ENCODE measurements at places on chromosomes 5 and 9.

GRCh38 chr9:85978496-85978895 is 37.5 kb downstream of the NAA35 start:
- DNase-seq, result no peak

- no peak for DNase-seq
Measured at GRCh38 chr5:122156724-122157325, 27.5 kb downstream of the ZNF474 start.

DNA sequence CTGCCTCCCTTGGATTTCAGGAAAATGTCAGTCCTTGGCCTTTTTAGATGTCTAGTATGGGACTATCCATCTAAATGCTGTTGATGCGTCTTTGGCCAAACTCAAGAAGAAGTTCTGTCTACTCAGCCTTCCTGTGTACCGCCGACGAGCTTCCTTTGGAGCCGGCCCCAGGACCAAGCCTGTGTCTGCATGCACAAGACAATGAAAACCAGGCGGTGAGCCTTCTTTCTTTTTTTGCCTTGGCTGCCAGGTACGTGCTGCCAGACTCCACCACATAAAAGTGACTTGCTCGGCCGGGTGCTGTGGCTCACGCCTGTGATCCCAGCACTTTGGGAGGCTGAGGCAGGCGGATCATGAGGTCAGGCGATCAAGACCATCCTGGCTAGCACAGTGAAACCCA is 6.0 kb upstream of the NEURL1B start:
- DNase-seq, result no peak

DNA sequence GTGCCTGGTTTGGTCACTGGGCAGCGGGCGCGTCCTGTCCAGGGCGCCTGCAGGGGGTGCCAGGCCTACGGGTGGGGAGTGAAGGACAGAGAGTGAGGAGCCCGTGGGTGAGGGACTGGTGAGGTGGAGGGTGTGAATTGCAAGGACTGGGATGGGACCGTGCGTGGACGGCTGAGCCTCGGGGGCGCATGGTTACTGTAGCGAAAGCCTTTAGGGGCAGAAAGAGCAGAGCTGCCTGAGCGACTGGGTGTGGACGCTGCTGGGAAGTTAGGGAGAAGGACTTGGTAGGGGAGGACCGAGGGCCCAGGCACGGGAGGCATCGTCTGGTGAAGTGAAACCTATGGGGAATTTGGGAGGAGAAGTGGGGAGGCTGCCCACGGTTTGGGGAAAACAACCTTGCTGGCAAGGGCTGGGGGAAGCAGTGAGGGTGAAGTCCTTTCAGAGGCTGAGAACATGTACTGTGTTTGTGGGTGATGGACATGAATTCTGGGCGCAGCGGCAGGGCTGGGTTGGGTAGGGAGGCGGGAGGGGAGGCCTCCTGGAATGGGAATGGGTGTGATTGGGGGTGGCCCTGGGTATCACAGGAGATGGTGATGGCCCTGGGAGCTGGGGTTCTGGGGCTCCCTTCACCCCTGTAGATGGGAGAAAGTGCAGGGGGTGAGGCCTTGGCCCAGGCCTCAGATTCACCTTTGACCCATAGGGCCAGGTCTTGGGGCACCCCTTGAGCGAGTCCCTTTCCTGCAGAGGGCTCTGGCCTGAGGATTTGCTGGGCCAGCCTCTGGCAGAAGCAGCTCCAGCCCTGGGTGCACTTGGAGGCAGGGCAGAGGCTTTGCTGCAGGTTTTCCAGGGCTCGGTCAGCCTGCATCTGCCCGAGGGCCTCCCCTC is 1.7 kb upstream of the TOR4A start:
- peak; percentile 61 for DNase-seq

- peak; percentile 46 for DNase-seq
Measured at GRCh38 chr9:95018099-95018936, 291.8 kb downstream of the AOPEP start.

DNA sequence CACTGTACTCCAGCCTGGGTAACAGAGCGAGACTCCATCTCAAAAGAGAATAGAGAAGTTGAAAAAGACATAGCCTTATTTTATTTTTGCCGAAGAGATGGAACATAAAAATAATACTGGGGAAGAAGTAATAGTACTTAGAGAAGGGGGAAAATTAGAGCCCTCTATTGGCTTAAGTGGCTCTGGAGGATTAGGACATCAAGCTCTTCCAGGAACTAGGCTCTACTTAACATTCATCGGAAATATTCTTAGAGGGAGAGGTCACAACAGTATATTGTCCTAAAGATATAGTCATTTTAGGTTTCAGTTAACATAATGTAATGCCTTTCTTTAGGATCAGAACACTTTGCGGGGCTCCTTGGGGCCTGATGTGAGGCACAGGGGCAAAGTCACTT is 86.0 kb upstream of the PLPP1 start:
- no peak for DNase-seq

DNA sequence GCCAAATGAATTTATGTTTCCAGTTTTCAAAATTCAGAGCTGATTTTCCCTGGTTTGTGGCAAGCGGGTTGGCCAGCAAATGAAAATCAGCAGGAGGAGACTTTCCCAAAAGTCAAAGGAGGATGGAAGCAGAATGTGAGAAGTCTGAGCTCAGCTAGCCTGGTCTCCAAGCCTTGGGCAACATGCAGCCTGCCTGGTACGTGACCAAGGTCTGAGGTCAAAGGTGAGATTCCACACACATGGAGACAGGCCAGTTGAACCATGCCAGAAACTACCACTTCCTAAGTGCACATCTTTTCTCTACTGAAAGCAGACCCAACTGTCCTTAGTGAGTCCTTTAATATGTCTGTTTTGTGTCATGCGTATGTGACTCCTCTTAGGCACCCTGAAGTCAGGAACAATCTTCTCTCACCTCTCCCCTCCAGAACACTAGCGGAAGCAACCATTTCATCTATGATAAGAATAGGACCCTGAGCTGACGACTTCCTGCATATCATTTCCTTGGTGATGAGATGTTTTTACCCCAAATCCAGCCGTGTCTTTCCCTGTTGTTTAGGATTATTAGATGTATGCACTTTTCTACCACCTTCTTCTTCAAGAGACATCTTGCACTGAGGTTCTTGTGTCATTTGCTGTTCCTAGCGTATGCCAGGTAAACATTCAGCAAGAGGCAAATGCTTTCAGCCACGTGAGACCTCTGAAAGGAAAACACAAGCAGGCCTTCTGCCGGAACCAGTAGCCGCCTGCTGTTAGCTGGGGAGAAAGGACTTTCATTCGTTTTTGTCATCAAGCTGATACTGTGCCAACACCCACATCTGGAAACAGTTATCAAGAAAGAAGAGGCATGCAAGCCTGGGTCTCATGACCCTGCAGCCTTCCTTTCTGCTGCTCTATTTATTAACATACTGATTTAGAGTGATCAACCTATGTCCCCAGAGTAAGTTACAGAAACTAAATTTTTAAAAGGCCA is 9.7 kb upstream of the TGFBI start:
- no peak for DNase-seq

DNA sequence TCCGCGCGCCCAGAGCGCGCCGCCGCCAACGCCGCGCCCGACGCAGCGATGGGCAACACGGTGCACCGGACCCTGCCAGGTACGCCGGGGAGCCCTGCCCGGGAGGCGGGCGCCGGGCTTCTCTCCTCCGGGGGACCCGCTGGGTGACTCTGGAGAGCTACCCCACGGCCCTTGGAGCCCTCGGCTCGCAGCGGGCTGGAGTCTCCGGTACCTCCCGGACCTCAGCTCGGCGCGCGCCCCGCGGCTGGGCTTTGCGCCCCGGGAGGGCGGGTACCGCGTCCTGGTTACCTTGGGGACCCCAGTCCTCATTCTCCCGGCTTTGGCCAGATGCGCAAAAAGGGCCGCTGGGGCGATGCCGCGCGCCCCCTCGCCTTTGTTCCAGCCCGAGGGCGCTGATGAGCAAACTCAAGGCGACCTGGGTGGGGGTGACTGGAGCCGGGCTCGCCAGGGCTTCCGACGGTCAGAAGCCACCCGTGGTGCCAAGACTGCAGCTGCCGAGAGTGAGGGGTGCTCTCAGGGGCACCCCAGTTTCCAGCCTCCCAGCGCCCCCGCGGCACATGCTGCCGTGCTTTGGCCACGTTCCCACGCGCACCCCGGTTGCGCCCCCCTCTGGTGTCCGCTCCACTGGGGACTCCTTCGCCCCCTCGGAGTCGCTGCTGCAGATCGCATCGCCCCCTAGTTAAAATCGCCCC is 442 bp downstream of the NEURL1B start:
- DNase-seq, result no peak

GRCh38 chr5:68086439-68086838 is 129.1 kb upstream of the PIK3R1 start:
- DNase-seq, result no peak

- DNase-seq, result peak; percentile 83
Measured at GRCh38 chr5:39948867-39949468, 524.2 kb upstream of the DAB2 start.

DNA sequence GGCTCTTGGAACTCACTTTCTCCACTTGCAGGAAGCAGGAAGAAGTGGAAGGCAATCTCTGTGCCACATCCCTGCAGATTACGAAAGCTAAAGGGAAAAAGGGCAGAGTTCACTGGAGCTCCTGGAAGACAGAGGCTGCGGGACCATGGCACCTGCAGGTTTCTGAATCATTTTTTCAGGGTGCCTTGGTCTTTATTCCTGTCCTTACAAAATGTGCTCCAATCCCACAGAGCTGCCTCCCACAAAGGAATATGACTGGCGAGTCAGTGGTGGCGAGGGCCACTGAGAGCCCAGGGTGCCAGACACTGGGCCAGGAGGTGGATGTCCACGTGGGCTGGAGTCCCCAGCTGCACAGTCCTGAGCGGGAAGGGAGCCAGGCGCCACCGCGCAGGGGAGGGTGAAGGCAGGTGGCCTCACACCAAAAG is 183.0 kb downstream of the FANCC start:
- no peak for DNase-seq

DNA sequence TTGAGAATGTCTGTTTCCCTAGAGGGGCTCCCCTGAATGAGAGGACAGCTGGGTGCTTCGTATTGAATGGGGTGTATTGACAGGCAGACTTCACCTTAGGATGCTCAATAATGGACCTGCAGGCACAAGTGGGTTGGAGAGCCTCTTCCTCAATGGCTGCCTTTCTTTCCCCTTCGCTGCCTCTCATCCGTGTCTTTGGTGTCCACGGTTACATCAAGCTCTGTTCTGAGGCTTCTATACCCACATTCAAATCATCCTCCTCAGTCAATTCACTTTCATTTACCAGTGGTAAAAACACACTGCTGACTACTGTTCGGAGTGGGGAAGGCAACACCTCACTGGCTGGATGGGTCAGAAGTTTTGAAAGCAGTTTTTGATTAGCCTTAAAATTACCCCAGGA is 20.6 kb downstream of the LIX1 start:
- no peak for DNase-seq

GRCh38 chr9:83066771-83067170 is 3.8 kb upstream of the RASEF start:
- no peak for DNase-seq

- DNase-seq, result no peak
Measured at GRCh38 chr5:176387384-176387925, 943 bp downstream of the NOP16 start.

DNA sequence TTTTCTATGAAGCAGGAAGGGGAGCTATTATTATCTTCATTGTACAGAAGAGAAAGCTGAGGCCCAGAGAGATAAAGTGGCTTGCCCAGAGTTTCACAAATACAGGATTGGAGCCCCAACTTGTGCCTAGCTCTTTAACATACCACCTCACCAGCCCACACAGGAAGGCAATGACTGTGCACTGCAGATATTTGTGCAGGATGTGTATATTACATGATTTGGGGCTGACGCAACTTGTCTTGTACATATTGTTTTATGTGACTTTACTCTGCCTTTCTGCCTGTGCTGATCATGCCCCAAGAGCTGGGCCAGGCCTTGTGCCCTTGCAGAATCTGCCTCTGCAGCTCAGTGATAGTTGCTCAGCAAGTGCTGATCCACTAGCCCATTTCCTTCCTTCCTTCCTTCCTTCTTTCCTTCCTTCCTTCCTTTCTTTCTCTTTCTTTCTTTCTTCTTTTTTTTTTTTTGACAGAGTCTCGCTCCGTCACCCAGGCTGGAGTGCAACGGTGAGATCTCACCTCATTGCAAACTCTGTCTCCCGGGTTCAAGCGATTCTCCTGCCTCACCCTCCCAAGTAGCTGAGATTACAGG is 106.6 kb upstream of the TBCA start:
- DNase-seq, result peak; percentile 43

- no peak for DNase-seq
Measured at GRCh38 chr5:118379470-118379869, 608.9 kb downstream of the DTWD2 start.

GRCh38 chr5:17143335-17143734 is 74.1 kb upstream of the BASP1 start:
- no peak for DNase-seq

GRCh38 chr9:127523312-127523851 is 72.1 kb downstream of the LRSAM1 start:
- peak; percentile 34 for DNase-seq

- DNase-seq, result no peak
Measured at GRCh38 chr9:68746525-68746924, 41.5 kb downstream of the PIP5K1B start.

GRCh38 chr5:12354686-12355085 is 450.4 kb upstream of the CTNND2 start:
- DNase-seq, result no peak

DNA sequence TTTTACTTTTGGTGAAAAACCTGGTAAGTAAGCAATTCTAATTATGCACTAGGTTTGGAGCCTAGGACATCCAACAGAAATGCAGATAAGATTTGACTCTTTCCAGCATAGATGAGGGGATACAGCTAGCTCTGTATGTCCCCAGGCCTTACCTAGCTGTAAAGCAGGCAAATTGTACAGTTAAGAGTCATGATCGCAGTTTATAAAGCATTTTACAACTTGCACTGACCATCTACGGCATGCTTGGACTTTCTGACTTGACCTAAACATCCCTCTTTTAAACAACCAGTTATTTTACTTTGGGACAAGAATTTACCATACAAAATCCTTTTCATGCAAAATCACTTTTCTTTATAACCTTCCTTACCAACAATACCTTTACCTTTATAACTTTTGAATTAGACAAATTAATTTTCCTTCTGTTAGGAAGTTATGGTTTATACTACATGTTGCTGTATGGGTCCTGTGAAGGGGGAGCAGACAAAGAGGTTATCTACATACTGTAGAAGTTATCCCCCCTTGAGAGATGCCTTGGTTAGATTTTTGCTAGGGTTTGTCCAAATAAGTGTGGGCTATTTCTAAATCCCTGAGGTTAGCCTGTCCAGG is 36.8 kb downstream of the FGD3 start:
- DNase-seq, result no peak

DNA sequence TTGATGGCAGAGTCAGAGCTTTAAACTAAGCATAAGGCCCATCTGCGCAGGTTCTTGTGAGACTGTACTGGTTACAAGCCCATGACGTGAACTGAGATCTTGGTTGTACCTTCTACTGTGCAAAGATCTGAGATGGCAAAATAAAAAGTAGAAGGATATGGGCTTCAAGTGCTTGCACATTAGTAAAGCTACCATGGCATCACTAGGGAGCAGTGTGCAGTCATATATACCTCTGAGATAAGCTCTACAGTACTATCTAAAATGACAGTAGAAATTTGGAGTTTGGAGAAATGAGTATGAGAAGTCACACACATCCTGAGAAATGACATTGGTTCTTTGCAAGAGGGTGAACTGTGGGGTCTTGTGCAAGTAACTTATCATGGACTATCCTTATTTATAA is 408.2 kb upstream of the PRR16 start:
- peak; percentile 12 for DNase-seq

Data from suppressor macrophage treated with lipopolysaccharide for 4 hours (primary cell).